Head of caudate nucleus (tissue), 42 donors: ENCODE measurements at places on chromosomes 5 and 9.

- DNase-seq = no peak
Observed at GRCh38 chr9:16320338-16320902, 550.0 kb downstream of the BNC2 start.

GRCh38 chr5:10475931-10476676 is 34.4 kb downstream of the ROPN1L start:
- no peak for DNase-seq

DNA sequence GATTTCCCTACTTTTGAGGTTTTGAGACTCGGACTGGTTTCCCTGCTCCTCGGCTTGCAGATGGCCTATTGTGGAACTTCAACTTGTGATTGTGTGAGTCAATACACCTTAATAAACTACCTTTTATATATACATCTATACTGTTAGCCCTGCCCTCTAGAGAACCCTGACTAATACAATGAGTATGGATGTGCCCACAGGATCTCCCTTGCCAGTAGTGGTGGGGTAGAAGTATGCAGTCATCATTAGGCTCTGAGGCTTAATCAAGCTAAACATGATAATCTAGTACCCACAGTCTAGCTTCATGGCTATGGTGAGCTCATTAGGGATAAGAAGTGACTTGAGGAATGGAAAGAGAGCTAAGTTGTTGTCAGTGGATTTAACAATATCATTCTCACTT is 412.8 kb upstream of the PTGER4 start:
- no peak for DNase-seq

- DNase-seq = no peak
Observed at GRCh38 chr5:71891856-71892255, 172.8 kb downstream of the CARTPT start.

DNA sequence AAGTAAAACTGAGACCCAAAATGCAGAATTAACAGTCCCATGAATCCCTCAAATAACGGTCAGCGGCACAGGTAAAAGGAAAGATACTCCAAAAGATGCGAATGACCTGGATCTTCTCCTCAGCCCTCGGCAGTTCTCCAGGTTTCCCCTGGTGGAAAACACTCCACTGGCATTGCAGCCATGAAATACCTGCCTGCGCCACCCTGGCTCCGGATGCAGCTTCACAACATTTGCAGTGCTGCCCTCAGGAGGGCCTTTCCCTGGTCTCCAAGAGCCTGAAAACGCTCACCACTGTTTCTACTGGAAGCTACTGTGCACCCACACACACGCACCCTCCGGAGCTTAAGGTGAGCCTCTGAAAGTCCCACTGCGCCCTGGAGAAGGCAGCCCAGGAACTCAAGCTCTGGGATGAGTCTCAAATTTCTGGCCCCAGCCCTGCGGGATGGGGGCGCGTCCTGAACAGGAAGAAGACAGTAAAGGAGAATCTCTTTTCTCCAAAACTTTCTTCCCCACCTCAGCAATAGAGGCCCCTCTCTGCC is 612 bp downstream of the UGT3A2 start:
- DNase-seq = no peak

- DNase-seq = no peak
Observed at GRCh38 chr5:33734537-33734936, 157.3 kb downstream of the ADAMTS12 start.

DNA sequence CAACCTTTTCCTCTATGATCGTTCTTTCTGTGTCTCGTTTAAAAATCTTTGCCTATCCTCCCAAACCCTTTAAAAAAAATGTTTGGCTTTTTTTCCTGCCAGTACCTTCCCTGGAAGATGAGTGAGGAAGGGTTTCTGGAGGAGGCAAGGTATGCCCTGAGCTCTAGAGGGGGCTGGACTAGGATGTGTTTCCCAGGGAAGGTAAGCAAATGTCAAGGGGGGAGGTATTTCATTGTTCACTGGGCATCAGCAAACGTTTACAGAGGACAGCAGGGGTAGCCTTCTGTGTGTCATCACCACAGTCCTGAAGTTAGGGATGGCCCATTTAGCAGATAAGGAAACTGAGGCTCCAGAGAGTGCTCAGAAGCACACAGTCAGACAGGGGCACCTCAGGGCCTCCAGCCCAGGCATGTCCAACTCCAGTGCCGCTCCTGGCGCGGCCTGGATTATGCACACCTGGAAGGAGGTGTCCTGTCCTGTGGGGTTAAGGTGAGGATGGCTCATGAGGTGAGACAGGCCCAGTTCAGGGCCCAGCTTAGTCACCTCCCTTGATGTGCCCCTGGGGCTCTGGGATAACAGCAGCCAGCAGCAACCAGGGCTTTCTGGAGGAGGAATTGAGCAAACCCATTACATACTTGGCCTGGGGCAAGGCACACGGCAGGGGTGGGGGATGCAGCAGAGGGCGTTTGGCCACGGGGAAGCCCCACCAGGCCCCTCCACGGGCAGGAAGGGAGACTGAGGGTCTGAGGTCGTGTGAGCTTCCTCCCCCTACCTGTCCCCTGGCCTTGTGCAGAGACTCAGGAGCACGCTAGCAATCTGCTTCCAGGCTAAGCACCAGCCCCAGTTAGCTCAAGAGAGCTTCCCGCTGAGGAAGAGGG is 100.3 kb upstream of the LMX1B start:
- no peak for DNase-seq

GRCh38 chr5:55003432-55004065 is 18.2 kb upstream of the ESM1 start:
- DNase-seq = no peak

- DNase-seq = peak; percentile 66
Observed at GRCh38 chr9:128689820-128690683, 1.0 kb downstream of the SET start.

DNA sequence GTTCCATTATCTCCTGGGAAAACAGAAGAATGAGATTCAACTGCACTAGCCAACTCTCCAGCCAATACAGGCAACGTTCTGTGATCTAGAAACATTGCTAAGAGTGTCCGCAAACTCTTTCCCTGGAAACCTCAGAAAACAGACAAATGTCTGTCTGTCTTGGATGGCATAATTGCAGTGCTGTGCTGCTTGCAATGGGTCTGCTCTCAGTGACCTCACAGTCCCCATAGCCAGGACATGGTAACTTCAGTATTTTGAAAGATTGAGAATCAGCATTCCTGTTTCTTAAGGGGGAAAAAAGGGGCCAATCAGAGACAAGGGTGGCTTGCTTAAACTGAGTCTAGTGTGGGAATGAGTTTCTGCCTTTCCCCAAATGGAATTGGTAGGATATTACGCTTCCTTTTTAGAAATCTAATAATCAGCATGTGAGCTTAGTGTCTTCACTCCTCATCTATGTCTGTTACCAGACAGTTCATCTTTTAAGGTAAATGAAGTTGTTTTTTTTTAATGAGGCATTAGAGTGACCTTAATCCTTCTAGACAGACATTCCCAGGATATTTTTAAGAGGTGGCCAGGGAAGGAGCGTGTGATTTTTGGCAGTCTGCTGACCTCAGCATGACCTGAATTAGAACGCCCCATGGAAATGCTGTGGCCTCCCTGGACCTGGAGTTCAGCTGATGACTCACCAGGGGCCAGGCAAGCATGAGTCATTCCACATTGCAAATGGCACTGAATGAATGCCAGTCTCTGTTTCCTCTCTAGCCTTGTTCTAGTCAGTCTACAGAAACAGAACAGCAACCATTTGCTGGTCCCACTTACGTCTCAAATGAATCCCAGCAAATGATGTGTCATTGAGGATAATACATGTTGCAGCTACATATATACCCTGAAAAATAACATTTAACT is 210.2 kb upstream of the ACTBL2 start:
- DNase-seq = peak; percentile 62

- peak; percentile 41 for DNase-seq
Observed at GRCh38 chr5:95124101-95124500, 160.8 kb downstream of the MCTP1 start.

GRCh38 chr9:127106466-127106855 is 16.0 kb downstream of the ANGPTL2 start:
- no peak for DNase-seq

GRCh38 chr5:45648744-45649143 is 47.4 kb downstream of the HCN1 start:
- no peak for DNase-seq

DNA sequence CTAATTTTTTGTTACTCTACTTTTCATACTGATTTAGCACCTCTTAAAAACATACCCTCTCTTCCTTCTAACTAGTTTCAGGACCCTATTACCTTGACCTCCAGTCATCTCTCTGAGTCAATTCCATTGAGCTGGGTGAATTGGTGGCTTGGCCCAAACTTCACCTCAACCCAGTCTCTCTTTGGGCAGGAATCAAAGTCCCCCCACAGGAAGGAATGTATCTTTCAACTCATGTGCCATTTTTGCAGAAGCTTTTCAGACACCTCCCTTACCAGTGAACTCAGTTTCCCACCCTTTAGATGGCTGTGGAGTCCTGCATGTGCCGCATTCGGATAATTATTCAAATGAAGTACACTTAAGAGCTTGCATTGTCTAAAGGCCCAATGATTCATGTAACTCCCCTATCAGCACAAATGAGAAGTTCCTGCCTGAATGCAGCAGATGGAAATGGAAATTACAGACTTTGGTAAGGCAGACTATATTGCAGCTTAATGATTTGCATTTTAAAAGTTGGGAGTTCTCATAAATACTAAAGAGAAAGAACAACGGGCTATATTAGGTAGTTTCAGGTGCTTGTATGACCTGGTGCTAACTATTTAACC is 693.5 kb downstream of the PTPRD start:
- no peak for DNase-seq

DNA sequence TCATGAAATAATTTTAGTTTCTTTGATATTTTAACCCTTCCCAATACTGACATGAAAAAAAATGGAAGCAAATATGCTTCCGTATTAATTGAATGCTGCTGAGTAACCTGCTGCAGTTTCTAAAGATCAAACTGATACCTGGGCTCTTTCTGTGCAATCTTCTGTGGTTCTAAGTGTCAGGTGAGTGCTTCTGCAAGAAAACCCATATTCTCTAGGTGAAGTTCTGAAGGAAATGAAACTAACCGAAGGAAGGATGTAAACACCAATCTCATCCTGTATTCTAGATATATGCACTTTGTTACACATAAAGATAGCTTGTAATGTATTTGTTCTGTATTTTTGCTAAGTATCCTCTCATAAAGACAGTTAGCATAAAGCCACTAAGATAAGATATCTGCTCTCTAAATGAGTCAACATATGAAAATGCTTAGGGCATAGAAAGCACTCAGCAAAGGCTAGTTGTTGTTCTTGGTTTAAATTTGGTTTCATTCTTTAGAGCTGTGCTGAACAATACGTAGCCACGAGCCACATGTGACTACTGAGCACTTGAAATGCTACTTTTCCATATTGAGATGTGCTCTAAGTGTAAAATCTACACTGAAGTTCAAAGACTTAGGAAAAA is 52.0 kb downstream of the ITGA2 start:
- DNase-seq = no peak

GRCh38 chr9:16002816-16003215 is 450.0 kb downstream of the CCDC171 start:
- no peak for DNase-seq

- DNase-seq = peak; percentile 58
Observed at GRCh38 chr9:133533857-133534256, 647 bp upstream of the ADAMTSL2 start.

DNA sequence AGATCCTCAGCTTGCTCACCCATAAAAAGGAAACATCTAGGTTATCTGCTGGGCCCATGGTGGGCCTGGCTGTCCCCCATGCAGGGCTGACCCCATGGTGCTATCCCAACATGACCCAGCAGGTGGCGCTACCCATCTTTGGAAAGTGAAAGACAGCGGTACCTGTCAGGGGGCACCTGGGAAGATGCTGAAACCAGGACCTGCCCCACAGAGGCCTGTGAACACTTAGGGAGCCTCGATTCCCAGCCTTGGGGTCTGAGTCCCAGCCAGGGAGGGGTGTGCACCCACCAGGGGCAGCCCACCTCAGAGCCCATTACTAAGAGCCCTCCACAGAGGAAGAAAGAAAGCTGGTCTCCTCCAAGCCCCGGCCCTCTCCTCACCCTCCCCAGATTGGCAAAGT is 46.6 kb upstream of the IPPK start:
- no peak for DNase-seq

- DNase-seq = no peak
Observed at GRCh38 chr9:123914517-123915196, 15.3 kb downstream of the DENND1A start.

- no peak for DNase-seq
Observed at GRCh38 chr5:116585227-116585626, 10.6 kb upstream of the SEMA6A start.

GRCh38 chr5:83097689-83098231 is 20.4 kb downstream of the XRCC4 start:
- no peak for DNase-seq

DNA sequence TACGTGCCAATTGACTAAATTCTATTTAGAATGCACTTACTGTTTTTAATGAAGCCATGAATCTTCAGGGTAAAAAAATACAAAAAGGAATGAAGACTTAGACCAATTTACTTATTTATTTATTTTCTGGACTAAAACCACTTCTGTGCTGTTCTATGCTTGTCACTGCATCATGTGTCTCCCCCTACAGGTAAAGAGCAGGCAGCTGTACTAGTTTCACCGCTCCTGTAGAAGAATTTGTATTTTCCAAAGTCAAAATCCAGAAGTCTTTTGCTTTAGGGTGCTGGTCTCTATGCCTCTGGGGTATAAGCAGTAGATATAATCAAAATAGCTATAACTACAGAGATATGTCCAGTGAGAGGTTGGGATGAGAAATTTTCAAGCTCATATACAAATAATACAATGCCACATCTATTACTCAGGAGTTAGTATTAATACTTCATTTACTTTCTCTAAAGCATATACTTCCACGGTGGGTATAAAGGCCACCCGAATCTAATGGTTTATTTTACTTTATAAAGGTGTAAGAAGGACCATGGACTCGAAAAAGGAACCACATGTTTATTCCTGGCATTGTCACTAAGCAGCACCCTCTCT is 591.5 kb downstream of the RAB3C start:
- no peak for DNase-seq

DNA sequence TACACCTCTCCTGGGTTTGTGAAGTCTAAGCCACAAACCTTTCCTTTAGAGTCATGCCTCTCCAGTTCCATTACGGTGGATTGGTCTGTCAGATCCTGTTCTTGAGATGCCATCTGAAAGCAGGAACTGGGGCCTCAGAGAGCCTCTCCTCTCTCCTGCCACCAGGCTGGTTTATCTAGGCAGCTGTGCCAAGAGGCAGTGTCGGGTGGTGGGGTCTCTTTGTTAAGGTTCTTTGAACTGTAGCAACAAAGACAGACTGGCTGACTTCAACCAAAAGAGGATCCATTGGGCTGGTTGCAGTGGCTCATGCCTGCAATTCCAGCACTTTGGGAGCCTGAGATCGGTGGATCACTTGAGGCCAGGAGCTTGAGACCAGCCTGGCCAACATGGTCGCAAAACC is 66.0 kb upstream of the ANGPTL2 start:
- DNase-seq = no peak

DNA sequence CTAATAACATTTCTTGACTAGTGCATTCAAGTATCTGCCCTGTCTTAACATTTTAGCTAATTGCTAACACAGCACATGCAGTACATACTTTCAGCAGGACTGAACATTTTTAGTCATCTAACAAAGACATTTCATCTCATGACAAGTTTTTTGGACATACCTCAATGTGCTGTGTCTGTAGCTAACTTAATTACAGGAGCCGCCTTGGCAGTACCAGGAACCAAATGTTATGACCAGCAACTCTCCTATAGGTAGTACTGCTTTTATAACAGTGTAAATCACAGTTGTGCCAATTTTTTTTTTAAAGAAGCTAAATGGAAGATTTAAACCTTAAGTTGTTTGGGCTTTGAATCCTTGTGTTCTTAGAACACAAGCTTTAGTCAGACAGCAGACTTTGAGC is 99.4 kb upstream of the SAP30L start:
- no peak for DNase-seq

GRCh38 chr9:127731938-127732337 is 3.2 kb downstream of the TOR2A start:
- DNase-seq = no peak
